Breast epithelium (tissue), 4 donors: ENCODE measurements at places on chromosomes 16 and 17.

DNA sequence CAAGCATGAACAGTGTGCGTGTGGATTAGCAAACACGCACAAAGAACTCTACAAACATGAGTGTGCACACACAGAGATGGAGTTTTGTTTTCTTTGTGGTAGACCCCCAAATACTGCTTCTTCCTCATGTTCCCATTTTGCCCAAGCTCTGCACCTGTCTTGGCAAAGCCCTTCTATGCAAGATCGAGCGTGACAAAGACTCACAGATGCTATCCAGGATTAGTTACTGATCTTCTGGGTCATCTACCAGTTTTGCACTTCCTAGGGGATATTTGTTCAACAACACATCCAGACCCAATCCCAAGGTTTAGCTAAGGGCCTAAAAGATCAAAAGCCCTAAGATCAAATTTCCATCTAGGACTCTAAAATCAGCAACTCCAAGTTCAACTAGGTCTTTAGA, 16.0 kb downstream of the LRRC36 start:
- no peak for DNase-seq

DNA sequence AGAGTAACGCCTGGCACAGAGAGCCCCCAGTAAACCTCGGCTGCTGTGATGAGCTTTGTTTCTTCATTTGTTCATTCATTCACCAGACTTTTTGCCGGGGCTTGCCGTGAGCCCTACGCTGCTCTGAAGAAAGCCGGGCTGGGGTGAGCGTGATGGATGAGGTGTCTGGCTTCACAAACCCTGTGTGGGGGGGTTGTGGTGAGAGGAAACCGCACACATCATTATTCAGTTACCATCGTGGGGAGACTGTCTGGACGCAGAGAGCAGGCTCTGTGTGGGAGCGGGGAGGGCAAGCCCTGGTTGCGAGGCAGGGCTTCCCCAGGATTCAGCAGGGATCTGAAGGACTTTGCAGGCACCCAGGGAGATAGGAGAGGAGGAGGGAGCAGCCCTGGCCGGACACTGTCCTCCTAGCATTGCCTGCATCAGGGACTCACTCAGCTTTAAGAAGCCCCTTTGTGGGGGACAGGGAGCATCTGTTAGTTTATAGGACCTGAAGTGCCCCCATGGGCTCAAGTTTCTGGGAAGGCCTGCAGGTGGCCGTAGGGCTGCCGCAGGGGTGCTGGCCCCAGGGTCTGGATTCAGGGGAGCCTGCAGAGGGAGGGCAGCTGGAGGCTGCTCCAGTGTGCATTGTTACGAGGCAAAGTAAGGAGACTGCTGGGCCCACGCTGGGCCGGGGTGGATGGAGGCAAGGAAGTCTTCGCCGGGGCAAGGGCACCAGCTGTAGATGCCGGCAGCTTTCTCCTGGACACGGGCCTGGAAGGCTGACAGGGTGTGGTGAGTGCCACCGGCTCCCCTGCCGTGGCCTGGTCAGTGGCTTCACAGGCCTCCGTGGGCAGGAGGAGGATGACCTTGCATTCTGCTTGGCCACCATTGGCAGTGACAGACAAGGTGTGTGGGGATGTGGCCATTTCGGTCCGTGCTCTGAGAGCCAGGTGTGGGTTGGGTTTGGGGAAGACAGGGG, 334.5 kb downstream of the SEC14L1 start:
- no peak for DNase-seq

GRCh38 chr16:66383551-66383950, 17.1 kb downstream of the CDH5 start:
- DNase-seq = no peak

GRCh38 chr17:44910231-44911106, 4.8 kb downstream of the GFAP start:
- no peak for DNase-seq
